ENCODE measurements at places on chromosomes 3 and 15.

GRCh38 chr3:158801201-158801600 is 653 bp upstream of the MFSD1 start:
- DNase-seq: peak; percentile 35

DNA sequence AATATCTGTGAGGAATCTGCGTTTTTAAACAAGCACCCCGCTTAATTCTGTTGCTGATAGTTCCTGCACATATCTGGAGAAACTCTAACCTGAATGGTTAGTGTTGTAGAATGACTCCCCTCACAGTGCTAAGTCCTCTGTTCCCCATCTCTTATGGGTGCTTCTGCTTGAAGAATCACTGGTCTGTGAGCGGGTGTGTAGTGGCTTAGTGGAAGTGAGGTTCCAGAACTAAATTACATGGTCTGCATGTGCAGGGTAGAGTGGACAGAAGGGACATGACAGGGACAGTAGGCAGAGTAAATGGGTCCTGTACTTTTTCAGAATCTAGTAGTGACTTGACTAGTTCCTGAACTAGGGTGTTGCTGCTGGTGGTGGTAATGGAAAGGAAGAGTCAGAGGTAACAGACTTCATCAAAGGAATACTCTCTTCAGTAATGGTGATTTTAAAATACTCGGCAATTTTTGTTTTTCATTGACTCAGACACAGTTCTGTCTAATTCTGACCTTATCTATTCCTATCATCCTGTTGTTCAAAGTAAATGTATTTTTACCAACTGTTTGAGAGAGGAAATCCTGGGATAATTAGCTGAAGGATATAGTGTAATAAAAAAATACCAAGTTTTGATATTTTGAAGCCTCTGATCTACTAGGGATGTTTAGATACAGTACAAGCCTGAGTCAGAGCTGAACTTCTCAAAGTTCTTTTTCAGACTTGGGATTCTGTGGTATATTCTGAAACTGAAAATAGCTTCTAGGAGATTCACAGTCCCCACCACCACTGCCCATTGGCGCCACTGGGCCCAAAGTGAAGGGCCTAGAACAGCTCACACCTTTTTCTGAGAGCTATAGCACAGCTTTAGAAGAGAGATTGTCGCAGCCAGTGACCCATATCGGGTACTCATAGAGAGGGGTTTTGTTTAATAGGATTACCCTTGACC is 55.5 kb downstream of the FNDC3B start:
- DNase-seq: no peak

DNA sequence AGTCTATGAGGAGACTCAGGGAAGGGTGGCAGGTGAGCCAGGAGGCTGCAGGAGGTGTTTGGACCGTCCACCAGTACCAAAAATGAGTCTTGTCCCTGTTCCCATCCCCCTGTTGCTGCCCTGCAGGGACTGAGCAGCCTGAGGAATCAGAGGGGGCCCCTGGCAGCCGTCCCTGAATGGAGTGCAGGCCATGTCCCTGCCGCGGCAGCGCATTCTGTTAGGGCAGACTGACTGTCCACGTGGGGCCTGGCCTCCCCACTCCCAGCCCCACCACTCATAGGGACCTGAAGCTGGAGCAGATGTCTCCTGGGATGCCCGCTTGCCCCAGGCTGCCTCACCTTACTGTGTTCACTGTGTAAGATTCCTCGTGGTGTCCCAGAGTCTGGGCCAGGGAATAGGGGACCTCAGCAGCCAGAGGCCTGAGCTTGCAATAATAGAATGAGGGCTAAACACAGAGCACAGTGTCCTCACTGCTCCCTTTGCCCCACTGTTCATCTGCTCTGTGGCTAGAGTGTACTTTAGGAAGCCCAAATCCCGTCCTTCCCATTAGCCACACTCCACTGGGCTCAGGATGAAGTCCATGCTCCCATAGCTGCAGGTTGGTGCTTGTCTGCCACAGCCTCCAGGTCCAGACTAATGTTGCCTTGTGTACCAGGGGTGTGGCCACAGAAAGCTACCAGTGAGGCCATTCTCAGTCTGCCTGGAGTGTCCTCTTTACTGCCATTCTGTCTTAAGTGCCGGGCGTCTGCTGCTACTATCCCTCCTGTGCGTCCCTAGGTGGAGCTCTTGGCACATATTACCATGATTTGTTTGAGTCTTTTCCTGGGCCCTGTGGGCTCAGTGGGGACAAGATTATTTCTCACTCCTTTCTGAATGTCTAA is 63.2 kb downstream of the HCN4 start:
- peak; percentile 62 for DNase-seq

DNA sequence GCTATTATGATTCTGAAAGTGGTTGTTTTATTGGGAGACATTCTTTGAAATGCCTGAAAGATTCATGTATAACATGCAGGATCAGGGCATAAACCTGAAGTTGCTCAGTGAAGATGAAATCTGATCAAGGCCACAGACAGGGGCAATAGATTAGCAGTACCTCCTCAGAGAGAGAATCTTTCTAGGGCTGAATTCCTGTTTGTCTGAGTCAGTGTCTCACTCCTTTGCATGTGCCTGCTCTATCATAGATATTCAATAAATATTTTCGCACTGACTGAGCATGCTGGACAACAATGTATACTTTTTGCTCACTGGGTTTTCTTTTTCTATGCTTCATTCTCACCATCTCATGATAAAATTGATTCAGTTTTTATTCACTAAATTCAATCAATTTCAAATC is 49.8 kb upstream of the PFN2 start:
- no peak for DNase-seq

DNA sequence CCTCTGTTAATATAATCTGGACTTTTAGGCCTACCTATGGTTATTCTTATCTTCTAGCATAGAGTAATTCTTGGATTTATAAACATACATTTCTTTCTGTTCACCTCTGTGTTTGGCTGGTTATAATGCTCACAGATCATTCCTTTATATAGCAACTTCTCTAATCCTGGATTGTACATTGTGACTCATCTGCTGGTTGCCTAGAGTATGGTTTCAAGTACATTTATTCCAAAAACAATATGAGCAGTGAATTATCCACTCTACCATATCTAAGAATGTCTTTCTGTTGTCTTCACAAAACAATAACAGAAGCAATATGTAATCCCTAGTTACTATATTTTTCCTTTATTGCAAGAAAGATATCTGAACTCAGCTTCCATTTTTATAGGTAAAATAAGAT is 35.3 kb downstream of the FSIP1 start:
- DNase-seq: no peak

- no peak for DNase-seq
Measured at GRCh38 chr15:41634072-41634626, 26.1 kb upstream of the MGA start.

DNA sequence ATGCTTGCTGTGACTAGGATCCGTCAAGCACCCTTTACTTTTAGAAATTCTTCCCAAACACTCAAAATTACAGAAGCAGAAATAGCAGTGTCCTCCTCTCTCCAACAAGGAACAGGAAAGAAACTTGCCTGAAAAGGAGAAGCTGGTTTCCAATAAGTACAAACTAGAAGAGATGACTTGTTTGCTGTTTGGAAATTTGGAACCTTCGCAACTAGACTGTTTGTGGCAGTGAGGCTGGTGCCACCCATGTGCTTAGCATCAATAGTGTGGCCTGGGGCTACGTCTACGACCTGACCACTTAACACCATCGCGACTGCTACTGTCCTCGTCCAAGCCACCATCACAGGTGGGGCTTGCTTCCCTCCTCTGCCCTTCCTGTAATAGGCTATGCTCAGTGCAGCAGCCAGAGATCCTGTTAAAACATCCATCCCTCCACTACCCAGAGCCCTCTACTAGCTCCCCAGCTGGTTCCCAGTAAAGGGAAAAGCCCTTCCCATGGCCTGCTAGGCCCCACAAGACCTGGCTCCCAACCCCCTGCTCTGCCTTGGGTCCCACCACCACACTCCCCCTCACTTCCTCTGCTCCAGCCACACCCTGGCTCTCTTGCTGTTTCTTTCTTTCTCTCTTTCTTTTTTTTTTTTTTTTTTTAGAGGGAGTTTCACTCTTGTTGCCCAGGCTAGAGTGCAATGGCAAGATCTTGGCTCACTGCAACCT is 52.6 kb upstream of the CCR2 start:
- DNase-seq: no peak

DNA sequence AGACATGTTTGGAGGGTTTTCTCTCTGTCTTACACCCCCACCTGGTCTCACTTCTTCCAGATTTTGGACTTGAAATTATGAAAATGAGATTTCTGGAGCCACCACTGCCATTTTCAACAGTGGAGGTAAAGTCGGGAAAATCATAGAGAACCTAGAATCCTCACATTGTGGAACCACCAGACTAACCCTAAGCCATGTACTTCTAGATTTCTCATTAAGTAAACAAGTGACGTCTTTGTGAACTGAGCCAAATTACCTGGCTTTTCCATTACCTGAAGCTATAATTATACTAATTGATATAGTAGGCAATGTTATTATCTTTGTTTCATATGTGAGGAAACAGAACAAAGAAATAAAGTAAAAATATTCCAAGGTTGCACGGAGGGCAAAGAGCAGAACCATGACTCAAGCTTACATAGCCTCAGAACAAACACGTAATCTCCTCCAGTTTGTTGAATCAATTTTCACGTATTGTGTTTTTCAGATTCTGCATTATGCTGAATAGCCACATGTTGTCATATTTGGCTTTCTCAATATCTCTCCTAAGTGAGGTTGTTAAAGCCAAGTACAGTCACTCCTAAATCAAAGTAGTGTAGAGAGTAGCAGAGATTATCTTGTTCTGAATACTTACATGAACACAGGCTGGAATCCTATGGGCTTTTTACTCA is 101.3 kb upstream of the CMC1 start:
- DNase-seq: peak; percentile 30

GRCh38 chr3:55330355-55330754 is 156.8 kb downstream of the WNT5A start:
- no peak for DNase-seq

DNA sequence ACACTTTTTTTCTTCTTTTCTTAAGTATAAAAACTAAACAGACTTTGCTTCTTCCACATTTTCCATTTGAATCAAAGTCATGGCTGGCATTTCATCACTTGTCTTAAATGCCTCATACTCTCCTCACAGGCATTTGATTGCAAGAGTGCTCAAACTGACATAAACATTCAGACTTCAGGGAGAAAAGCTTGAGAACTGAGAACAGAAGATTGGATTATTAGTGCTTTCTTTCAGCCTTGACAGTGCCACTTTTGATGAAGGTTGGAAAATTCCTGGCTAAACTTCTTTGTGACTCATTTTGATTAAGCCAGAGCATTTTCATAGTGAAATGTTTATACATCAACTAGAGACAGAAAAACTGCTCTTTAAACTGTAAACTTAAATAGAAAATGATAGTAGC is 544.4 kb downstream of the DIPK2A start:
- no peak for DNase-seq

- no peak for DNase-seq
Measured at GRCh38 chr3:22901684-22902083, 301.4 kb upstream of the UBE2E2 start.

DNA sequence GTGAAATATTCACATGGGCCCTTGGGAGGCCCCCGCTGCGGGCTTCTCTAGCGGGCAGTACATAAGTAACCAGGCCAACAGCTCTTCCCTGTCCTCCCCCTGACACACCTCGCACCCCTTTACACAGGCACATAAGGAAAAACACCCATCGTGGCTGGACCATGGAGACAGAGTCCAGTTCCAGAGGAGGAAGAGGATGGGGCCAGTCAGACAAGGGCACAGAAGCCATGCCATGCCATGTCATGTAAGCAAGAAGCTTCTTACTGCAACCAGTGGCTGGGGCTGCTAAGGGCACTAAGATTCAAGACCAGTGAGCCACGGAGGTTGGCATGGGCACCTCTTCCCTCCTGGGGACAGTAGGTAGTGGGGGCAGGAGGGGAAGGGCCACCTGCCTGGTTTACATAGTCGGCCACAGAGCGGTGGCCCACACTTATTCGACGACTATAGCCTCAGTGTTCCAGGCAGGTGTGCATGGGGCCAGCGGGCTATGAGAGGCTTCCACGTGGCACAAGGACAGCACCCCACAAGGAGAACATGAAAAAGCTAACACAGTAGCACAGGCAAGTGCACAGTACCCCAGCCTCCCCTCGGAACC is 5.7 kb upstream of the CYP11A1 start:
- DNase-seq: no peak

- no peak for DNase-seq
Measured at GRCh38 chr15:36644191-36644896, 64.9 kb downstream of the CDIN1 start.

GRCh38 chr15:92069308-92070250 is 216.1 kb downstream of the SLCO3A1 start:
- no peak for DNase-seq

DNA sequence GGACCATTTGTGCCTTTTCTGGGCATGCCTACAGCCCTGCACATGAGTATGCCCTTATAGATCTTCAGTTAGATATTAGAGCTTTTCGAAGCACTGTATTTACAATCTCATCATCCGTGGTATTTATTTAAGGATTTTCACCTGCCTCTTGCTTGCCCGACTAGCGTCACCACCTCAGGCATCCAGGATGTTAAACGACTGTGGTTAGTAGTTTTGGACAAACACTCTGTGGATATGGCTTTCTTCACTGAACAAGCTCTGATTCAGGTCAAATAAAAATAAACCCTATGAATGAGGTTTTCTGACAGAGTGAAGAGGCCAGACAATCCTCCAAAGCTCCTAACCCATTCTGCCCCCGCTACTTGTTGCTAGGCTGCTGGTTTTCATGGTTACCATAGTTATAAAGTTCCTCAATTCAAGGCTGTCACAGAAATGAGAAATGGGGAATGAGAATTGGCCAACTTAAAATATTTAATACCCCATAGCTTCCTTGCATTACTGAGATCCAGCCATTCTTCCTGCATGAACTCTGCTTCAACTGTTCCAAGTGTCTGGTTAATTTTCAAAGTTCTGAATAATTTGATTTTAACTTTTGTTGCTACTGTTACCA is 440.1 kb downstream of the GABRG3 start:
- no peak for DNase-seq

DNA sequence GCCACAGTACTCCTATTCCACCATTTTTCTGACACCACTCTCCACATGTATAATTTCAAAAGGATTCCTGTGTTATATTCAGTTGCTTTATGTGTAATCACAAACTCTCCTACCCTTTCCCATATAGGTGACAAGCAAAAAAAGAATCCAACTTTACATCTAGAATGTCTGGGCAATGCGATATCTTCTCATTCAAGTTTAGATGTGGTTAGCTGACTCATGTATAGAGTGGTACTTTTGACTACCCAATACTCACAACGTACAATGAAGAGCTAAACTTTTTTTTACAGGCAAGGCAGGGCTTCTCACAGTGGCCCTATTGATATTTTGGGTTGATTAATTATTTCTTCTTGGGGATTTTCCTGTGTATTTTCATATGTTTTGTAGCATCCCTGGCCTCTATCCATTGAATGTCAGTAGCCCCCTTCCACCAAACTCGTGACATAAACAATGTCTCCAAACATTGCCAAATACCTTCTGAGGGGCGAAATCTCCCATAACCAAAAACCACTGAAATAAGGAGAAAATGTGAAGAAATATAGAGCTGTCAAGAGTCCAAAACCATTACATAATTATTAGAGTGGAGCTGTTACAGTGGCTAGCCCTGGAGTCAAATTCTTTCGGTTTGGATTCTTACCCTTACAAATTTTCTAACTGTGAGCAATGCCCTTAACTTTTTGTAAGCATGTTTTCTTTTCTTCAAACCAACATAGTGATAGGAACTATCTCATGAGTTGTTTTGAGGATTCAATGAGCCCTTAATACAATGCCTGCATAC is 342.6 kb downstream of the NSUN3 start:
- no peak for DNase-seq

- no peak for DNase-seq
Measured at GRCh38 chr3:133758964-133759739, 13.0 kb downstream of the TF start.

- no peak for DNase-seq
Measured at GRCh38 chr15:71883447-71883846, 73.1 kb downstream of the NR2E3 start.

- no peak for DNase-seq
Measured at GRCh38 chr15:60831540-60831939, 352.6 kb upstream of the ICE2 start.
